ENCODE measurements at places on chromosomes 11 and 22. TPM values are rescaled to one million over a fixed set of nuclear protein-coding genes. Genes with fewer than 3 reads are reported as not detected.
A peak's percentile ranks its signal among the peaks of the same experiment; 100 is the strongest.

The POU2F3 gene
- not detected for total RNA-seq

The MED15 gene
- 40.3 TPM for total RNA-seq

The MMP1 gene
- not detected for total RNA-seq

The APOBEC3B gene
- 0.52 TPM for total RNA-seq

The CSF2RB gene
- 2.8 TPM for total RNA-seq

The SCGB1D2 gene
- 1.6 TPM for total RNA-seq

The RPUSD4 gene
- total RNA-seq: 37.6 TPM

The CHEK2 gene
- total RNA-seq: 2.5 TPM

The APOA4 gene
- not detected for total RNA-seq

The SLC15A3 gene
- total RNA-seq: 15.4 TPM

The OR8B2 gene
- not detected for total RNA-seq

GRCh38 chr22:36356708-36357624 is 30.8 kb downstream of the MYH9 start:
- no peaks in the 10 kb centered on the region for H3K27me3 ChIP-seq
- no peaks in the 10 kb centered on the region for H3K36me3 ChIP-seq
- peak overlapping the region; percentile 100 for H3K27ac ChIP-seq
- no peak for DNase-seq

- no peak overlapping the region for H3K27ac ChIP-seq
- DNase-seq: no peak
- H3K27me3 ChIP-seq: peaks cover 77% of the 10 kb centered on the region
These were observed 60.9 kb downstream of the ENTHD1 start for GRCh38 chr22:39832627-39833074.

- H3K27me3 ChIP-seq: no peaks in the 10 kb centered on the region
- DNase-seq: no peak
- H3K4me3 ChIP-seq: no peak overlapping the region
- no peaks in the 10 kb centered on the region for H3K36me3 ChIP-seq
- no peaks in the 10 kb centered on the region for H3K4me1 ChIP-seq
- H3K27ac ChIP-seq: no peak overlapping the region
These were observed 86.5 kb upstream of the CLPB start for GRCh38 chr11:72520815-72521214.

GRCh38 chr11:15918212-15918611 is 438.1 kb downstream of the SOX6 start:
- H3K4me1 ChIP-seq: peaks cover 15% of the 10 kb centered on the region
- H3K27ac ChIP-seq: no peak overlapping the region
- H3K36me3 ChIP-seq: no peaks in the 10 kb centered on the region
- H3K4me3 ChIP-seq: no peak overlapping the region
- no peaks in the 10 kb centered on the region for H3K27me3 ChIP-seq
- no peak for DNase-seq

DNA sequence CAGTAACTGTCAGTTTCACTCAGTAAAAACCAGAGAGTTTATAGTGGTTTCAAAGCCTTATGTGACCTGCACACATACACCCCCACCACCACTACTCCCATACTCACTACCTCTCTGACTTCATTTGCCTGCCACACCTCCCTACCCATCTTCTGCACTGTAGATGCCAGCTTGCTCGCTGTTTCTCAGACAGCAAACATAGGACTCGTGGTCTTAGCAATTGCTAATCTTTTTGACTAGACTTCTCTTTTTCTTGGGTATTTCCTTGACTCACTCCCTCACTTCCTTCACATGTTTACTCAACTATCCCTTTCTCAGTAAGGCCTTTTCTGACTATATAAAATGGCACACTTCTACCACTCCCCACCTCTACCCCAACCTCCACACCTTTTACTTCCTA is 27.8 kb downstream of the CEP295 start:
- H3K4me3 ChIP-seq: no peak overlapping the region
- H3K4me1 ChIP-seq: peaks cover 7% of the 10 kb centered on the region
- H3K27me3 ChIP-seq: no peaks in the 10 kb centered on the region
- H3K36me3 ChIP-seq: peaks cover 85% of the 10 kb centered on the region
- DNase-seq: no peak

DNA sequence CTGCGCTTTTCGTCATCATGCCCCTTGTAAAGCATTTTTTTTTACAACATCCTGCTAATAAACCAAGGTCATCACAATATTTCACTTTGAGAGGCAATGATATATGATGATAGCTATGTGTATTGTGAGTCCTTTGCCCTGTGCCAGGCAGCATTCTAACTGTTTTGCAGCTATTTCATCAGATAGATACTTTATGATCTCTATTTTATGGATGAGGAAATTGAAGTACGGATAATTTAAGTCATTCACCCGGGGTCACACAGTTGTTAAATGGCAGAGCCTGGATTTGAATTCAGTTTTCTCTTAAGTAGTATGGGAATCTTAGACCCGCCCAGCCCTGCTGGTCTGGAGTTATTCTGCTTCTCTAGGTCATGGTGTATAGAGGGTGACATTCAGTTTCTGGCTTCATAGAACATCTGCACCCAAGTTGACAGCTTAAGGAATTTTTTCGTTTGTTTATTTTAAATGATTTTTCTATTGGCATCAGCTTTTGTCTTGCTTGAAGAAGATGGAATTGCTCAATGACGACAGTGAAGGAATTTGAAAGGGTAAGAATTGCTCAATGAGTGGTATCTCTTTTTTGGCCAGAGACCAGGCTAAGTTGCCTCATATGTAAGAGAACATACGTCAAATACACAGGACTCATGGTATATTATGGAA is 926 bp downstream of the PRR5L start:
- H3K27ac ChIP-seq: no peak overlapping the region
- no peak for DNase-seq
- no peaks in the 10 kb centered on the region for H3K27me3 ChIP-seq
- no peak overlapping the region for H3K4me3 ChIP-seq

DNA sequence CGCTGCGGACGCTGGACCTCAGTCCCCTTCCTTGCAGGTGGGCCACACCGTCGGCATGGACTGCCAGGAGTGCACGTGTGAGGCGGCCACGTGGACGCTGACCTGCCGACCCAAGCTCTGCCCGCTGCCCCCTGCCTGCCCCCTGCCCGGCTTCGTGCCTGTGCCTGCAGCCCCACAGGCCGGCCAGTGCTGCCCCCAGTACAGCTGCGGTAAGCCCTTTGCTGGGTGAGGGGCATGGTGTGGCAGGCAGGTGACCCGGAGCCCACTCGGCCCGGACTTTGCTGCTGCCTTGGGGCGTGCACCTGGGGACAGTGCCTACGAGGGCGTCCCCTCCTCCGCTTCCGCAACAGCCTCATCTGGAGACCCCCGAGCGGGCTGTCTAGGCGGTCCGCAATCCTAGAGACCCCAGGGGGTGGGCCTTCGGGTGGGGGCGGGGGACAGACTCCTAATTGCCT is 25.4 kb upstream of the MUC5B start:
- DNase-seq: peak; percentile 10
- no peaks in the 10 kb centered on the region for H3K4me1 ChIP-seq
- no peak overlapping the region for H3K27ac ChIP-seq
- H3K27me3 ChIP-seq: peaks cover 90% of the 10 kb centered on the region

DNA sequence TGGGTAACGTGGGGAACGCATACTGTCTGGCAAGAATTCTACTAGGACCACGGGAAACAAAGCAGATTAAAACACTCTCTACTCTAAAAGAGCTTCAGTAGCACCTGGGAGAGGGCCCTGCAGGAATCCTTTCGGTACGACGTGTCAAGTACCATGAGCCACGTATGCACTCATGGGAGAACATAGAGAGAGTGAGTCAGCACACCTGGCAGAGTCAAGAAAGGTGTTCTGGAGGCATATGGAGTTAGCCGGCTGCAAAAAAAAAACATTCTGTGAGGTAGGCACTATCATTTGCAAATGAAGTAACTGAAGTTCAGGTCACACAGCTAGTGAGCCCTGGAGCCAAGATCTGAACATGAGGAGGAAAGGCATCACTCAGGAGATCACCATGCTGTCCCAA is 71.1 kb upstream of the BID start:
- peaks cover 15% of the 10 kb centered on the region for H3K36me3 ChIP-seq
- no peaks in the 10 kb centered on the region for H3K27me3 ChIP-seq
- DNase-seq: no peak
- peaks cover 76% of the 10 kb centered on the region for H3K4me1 ChIP-seq
- H3K27ac ChIP-seq: peak overlapping the region; percentile 78

DNA sequence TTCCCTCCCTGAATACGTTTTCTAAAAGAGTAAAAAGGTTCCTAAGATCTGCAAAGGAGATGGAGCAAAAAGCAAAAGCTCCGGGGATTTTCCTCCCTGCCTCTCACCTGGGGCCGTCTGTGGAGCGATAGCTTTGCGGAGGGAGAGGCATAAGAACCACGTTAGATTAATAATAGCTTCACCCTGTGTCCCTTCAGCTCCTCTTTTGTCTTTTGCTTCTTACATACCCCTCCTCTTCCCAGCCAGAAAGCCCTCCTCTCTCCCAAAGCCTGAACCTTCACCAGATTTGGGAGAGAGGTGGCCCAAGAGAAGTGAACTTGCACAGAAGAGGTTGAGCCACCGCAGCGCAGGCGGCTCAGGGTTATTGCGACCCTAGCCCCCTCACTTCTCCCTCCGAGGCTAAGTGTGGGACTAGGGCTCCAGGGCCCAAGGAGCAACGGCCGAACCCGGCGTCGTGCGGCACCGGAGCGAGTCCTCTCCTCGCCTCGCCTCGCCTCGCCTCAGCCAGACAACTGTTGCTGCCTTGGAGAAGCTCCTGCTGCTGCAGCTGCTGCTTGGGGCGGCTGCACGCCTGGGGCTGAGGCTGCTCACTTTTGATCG is 97.6 kb upstream of the HSD17B12 start:
- H3K4me3 ChIP-seq: no peak overlapping the region
- no peak for DNase-seq
- H3K4me1 ChIP-seq: peaks cover 47% of the 10 kb centered on the region
- H3K27me3 ChIP-seq: peaks cover 97% of the 10 kb centered on the region
- no peak overlapping the region for H3K27ac ChIP-seq
- H3K36me3 ChIP-seq: no peaks in the 10 kb centered on the region

DNA sequence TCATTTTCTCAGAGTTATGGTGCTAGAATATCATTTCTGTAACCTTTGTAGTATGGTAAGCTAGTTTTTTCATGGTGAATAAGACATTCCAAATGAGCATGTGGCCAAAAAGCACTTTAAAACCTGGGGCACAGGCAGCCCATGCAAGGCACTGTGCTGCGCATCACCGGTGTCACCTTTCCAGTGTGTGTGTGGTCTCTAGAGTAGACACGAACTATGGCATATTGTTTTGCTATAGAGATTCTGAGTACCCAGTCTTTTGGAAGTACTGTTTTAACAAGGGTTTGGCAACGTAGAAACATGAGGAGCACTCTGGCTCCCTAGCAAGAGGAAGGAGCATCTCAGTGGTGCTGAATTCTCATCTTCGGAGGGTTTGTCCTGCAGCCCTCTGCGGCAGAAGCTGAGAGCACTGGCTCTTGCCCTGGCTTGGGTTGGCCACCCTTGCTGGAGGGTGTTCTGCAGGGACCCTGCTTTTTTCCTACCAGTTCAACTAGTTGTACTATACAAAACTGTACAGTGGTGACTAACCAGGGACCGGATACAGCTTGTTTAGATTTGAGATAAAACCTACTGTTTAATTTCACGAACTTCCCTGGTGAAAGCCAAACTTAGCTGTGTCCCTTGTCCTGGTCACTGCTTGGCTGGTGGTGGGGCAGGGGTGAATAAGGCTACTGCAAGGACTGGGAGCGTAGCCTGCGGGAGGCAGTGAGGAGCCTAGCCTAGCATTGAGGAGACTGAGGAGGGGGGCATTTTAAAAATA is 135.7 kb downstream of the ATXN10 start:
- H3K4me3 ChIP-seq: no peak overlapping the region
- no peaks in the 10 kb centered on the region for H3K27me3 ChIP-seq
- no peak overlapping the region for H3K27ac ChIP-seq

DNA sequence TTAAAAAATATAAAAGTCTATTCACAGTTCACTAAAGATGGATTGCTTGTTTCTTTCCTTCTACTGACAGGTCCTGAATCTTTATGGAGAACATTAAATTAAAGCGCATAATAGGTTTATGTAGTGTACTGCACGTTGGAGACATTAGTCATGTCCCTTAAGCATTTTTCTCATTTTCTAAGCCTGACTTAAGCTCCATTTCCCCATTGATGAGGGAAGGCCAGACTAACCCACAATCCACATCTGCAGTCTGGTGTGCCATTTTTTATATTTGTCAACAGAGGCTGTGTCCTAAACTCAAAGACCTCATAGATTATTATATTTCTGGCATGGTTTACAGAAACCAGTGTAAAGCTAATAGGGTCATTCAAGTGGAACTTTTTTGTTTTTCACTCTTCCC is 39.9 kb downstream of the CADM1 start:
- DNase-seq: no peak
- H3K36me3 ChIP-seq: no peaks in the 10 kb centered on the region
- peaks cover 10% of the 10 kb centered on the region for H3K4me1 ChIP-seq
- no peak overlapping the region for H3K4me3 ChIP-seq

DNA sequence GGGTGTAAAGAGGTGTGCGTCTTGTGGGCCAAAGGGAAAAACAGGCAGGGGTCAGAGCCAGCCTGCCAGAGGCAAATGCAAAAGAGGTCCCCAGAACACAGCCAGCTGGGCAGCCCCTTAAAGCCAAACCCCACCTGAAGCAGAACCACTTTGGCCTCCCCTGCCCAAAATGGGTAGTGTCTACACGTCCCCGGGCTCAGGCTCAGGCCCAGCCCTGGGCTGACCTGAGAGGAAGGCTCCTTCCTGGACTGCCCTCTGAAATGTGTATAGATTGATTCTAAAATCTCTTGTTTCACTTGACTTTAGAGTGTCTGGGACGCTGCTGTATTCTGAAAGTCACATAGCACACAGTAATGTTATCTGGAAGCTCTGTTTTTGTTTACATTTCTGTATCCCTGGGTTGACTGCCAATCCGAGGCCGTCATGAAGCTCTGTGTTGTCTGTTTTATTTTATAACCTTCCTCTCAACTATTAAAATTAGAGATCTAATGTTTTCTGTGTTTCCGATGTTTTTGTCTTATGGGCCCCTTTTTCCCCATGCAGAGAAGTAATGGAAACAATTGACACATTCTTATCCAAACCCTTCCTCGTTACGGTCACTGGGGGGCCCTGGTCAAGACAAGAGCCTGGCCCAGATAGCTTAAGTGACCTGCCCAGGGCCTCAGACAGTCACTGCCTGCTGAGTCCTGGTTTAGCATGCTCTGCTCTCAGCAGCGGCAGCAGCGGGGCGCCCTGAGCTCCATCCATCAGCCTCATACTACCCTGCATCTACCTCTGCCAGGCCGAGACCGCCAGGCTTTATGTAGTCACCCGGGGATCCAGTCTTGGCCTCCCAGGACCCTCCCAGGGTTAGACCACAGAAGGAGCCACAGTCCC is 10.1 kb downstream of the OVOL1 start:
- no peak overlapping the region for H3K27ac ChIP-seq
- DNase-seq: no peak
- H3K36me3 ChIP-seq: no peaks in the 10 kb centered on the region
- H3K4me3 ChIP-seq: no peak overlapping the region

- H3K36me3 ChIP-seq: no peaks in the 10 kb centered on the region
- H3K27me3 ChIP-seq: peaks cover 18% of the 10 kb centered on the region
These were observed 1.2 kb downstream of the PLEKHB1 start for GRCh38 chr11:73647459-73648100.

GRCh38 chr22:25570486-25570885 is 6.0 kb downstream of the GRK3 start:
- H3K27ac ChIP-seq: no peak overlapping the region
- no peak for DNase-seq
- no peaks in the 10 kb centered on the region for H3K36me3 ChIP-seq
- no peak overlapping the region for H3K4me3 ChIP-seq
- peaks cover 17% of the 10 kb centered on the region for H3K4me1 ChIP-seq

All from left ventricle myocardium inferior (tissue), 1 donor.